Amniotic stem cell (primary cell): ENCODE measurements at places on chromosomes 13 and 19.

DNA sequence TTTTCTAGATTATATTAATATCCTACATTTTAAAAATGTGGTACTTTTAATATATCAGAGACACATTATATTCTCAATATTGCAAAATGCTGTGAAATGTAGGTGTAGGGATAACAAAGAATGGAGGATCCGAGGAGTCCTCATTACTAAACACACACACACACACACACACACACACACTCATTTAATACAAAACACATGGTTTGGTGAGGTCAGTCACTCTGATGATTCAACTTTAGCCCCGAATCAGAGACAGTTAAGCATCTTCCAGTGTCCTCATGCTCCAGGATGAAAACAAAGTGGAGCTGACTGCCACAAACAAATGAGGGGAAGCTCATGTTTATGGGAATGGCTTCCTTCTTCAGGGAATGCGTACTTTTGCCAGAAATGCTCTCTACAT lies 147.5 kb downstream of the CYSLTR2 start:
- no peak for DNase-seq

DNA sequence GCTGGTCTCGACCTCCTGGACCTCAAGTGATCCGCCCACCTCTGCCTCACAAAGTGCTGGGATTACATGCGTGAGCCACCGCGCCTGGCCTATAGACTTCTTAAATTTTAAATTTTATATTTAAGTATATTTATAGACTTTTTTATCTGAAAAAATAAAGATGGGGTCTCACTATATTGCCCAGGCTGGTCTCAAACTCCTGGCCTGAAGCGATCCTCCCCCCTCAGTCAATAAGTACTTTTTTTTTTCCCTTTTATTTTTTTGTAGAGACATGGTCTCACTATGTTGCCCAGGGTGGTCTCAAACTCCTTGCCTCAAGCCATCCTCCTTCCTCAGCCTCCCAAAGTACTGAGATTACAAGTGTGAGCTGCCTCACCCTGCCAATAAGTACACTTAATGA lies 1.9 kb downstream of the SERTAD1 start:
- DNase-seq = no peak

GRCh38 chr13:21636656-21637055 lies 32.7 kb upstream of the MICU2 start:
- DNase-seq = no peak

GRCh38 chr19:6876748-6877147 lies 10.6 kb upstream of the ADGRE1 start:
- no peak for DNase-seq

GRCh38 chr19:50536662-50537305 lies 23.1 kb upstream of the ASPDH start:
- DNase-seq = no peak

DNA sequence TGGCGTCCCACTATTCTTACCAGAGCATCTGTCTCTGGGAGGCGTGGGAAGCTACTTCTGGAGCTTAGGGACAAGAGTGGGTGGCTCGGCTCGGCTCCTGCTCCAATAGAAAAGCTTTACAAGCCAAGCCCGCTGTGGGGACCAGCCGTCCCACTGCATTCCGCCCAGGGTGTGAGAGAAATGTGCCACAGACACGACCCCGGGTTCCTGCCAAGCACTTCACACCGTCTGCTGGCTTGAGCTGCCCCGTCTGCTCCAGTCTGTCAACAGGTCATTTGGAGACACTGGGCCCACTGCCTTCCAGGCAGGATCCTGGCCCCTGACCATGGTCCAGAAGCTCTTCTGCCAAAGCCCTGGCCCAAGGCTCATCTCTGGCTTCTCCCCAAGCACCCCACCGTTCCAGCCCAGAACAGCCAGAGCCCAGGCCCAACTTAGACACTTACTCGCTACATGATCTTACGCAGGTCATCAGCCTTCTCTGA lies 6.5 kb upstream of the FKRP start:
- DNase-seq = no peak
